Stomach (tissue), 19 donors: ENCODE measurements at places on chromosomes 16 and 17. TPM values are rescaled to one million over a fixed set of nuclear protein-coding genes. Genes with fewer than 3 reads are reported as not detected.

DNA sequence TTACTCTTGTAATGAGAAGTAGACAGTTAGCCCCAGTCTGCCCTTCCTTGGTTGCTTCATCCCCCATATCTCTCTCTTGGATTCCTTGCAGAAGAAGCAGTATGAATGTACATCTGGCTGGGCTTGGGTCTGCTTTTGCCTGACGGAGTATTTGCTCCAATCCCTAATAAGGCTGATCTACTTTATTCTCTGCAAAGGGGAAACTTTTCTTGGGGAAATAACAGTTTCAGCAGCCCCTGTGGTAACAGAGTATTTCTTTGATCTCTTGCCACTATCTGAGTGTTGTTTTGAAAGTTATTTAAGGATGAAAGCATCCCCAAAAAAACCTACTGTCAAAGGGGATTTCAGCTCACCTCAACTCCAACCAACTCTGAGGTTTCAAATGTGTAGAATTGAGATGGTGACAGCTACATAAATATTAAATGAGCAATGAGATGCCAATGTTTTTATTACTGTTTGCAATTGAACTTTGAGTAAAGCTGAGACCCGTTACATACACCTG, 168.9 kb upstream of the NOG start:
- no peak overlapping the region for H3K4me3 ChIP-seq
- H3K4me1 ChIP-seq, result no peaks in the 10 kb centered on the region
- no peak for DNase-seq
- no peaks in the 10 kb centered on the region for H3K36me3 ChIP-seq

GRCh38 chr16:29141586-29142324, 156.9 kb downstream of the LAT start:
- no peaks in the 10 kb centered on the region for H3K36me3 ChIP-seq
- H3K4me3 ChIP-seq, result no peak overlapping the region
- no peak overlapping the region for H3K27ac ChIP-seq
- H3K27me3 ChIP-seq, result no peaks in the 10 kb centered on the region

DNA sequence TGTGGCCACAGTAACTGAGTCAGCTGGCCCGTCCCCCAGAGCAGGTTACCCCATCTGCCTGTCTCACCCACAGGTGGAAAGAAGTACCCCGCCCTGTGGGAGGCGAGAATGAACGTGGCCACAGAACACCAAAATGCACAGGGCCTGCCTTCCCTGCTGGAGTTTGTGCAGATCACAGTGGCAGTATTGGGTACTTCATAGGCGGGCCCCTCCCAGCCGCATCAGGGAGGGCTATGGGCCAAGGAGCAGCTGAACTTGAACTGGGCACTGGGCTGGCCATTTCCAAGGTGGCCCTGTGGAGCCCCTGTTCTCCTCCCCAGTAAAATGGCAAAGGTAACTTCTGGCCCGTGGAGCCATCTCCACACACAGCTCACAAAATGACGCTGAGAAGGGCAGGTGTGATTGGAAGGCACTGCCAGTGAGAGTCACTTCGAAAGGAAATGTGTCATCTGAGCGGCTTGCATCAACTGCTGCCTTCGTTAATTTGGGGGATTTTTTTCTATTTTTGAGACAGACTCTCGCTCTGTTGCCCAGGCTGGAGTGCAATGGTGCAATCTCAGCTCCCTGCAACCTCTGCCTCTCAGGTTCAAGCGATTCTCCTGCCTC, 162.9 kb downstream of the ENGASE start:
- H3K4me1 ChIP-seq, result no peaks in the 10 kb centered on the region
- H3K27ac ChIP-seq, result no peak overlapping the region
- H3K36me3 ChIP-seq, result no peaks in the 10 kb centered on the region
- no peak overlapping the region for H3K4me3 ChIP-seq
- peaks cover 11% of the 10 kb centered on the region for H3K27me3 ChIP-seq
- DNase-seq, result no peak

GRCh38 chr17:64779376-64780095, 117.4 kb upstream of the SMURF2 start:
- H3K27me3 ChIP-seq, result peaks cover 11% of the 10 kb centered on the region
- peak; percentile 70 for DNase-seq
- peaks cover 54% of the 10 kb centered on the region for H3K4me1 ChIP-seq
- peak overlapping the region; percentile 61 for H3K4me3 ChIP-seq

DNA sequence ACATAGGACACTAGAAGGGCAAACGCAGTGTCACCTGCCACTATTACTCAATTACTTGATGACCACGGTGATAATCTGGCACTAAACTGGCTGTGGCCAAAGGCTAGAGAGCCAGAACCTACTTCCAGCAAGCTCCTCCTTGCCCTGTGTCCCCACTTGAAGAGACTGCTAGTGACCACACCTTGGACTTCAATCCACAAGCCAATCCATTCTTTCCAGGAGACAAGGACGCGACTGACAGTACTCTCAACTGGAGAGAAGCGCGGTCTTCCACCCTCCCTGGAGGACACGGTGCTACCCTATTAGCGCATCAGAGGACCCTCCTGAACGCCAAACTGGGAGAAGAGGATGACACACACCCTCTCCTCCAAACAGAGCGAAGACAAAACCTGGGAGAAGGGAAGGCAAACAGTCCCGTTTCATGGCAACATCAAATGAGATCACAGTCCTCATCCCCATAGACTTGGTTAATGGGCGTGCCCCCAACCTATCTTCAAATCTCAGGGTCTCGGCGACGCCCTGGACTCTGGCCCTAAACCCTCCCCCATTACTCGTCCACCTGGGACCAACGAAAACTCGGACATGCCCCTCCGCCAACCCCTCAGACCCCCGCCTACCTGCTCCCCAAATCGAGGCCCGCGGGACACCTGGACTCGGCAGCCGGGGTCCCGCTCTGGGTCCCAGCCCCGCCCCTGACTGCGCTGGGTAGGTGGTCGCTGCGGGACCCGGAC, 508 bp downstream of the FLCN start:
- no peak for DNase-seq
- no peaks in the 10 kb centered on the region for H3K27me3 ChIP-seq
- peak overlapping the region; percentile 83 for H3K4me3 ChIP-seq
- peak overlapping the region; percentile 92 for H3K27ac ChIP-seq

GRCh38 chr17:16328997-16329396, 24.3 kb downstream of the CENPV start:
- H3K4me3 ChIP-seq, result no peak overlapping the region
- no peak for DNase-seq
- H3K27me3 ChIP-seq, result no peaks in the 10 kb centered on the region
- peak overlapping the region; percentile 55 for H3K27ac ChIP-seq

GRCh38 chr17:14748036-14748710, 447.3 kb downstream of the HS3ST3B1 start:
- DNase-seq, result no peak
- H3K27ac ChIP-seq, result no peak overlapping the region
- H3K4me3 ChIP-seq, result no peak overlapping the region
- H3K4me1 ChIP-seq, result no peaks in the 10 kb centered on the region
- no peaks in the 10 kb centered on the region for H3K36me3 ChIP-seq

DNA sequence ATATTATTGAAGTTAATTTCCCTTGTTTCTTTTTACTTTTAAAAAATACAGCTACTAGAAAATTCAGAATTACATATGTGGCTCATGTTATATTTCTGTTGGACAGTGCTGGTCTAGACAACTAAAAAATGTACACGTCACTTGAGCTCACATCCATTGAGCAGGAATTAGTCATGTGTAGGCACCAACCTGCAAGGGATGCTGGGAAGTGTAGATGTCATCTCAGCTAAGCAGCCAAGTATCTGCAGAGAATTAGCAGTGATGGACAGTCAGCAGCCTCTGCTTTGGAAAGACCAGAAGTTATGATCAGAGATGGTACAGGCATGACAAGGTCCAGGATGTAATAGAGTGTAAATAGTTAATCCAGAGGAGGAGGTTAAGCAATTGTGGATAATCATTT, 87.1 kb upstream of the HS3ST2 start:
- H3K4me1 ChIP-seq, result peaks cover 23% of the 10 kb centered on the region
- no peak overlapping the region for H3K27ac ChIP-seq
- no peak for DNase-seq

DNA sequence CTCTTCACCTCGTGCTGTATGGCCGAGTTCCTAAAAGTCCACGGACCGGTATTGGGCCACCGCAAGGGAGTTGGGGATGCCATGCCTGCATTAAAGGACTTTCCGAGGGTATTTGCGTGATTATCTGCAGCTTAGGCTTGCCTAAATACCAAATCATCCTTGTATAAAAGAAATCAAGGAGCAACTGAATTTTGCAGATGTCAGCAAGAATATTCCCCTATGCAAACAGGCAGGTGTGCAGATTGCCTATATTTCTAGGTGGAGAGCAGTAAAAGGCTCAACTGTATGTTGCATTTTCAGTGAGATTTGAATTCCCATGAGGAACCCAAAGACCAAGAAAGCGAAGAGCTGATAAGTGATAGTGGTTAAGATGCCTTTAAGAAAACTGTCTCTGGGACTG, 452.3 kb downstream of the CDH11 start:
- H3K27me3 ChIP-seq, result no peaks in the 10 kb centered on the region
- DNase-seq, result no peak
- H3K4me3 ChIP-seq, result no peak overlapping the region
- no peaks in the 10 kb centered on the region for H3K36me3 ChIP-seq

- H3K4me3 ChIP-seq, result no peak overlapping the region
- peak overlapping the region; percentile 49 for H3K27ac ChIP-seq
- H3K36me3 ChIP-seq, result peaks cover 14% of the 10 kb centered on the region
- peaks cover 24% of the 10 kb centered on the region for H3K27me3 ChIP-seq
- DNase-seq, result no peak
- H3K4me1 ChIP-seq, result peaks cover 8% of the 10 kb centered on the region
Measured at GRCh38 chr17:37702598-37702997, 42.3 kb downstream of the HNF1B start.

DNA sequence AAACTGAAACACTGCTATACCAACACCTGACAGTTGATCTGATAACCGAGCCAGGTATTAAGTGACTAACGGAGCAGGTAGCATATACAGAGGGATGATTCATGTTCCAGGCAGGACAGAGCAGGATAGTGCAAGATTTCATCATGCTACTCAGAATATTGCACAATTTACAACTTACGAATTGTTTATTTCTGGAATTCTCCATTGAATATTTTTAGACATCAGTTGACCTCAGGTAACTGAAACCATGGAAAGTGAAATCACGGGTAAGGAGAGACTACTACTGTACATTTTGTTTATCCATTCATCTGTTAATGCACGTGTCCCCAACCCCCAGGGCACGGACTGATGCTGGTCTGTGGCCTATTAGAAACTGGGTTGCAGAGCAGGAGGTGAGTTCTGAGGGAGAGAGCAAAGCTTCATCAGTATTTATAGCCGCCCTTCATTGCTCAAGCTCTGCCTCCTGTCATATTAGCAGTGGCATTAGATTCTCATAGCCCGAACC, 14.5 kb upstream of the PPM1E start:
- no peaks in the 10 kb centered on the region for H3K4me1 ChIP-seq
- DNase-seq, result no peak
- no peaks in the 10 kb centered on the region for H3K27me3 ChIP-seq
- H3K27ac ChIP-seq, result no peak overlapping the region
- no peaks in the 10 kb centered on the region for H3K36me3 ChIP-seq

DNA sequence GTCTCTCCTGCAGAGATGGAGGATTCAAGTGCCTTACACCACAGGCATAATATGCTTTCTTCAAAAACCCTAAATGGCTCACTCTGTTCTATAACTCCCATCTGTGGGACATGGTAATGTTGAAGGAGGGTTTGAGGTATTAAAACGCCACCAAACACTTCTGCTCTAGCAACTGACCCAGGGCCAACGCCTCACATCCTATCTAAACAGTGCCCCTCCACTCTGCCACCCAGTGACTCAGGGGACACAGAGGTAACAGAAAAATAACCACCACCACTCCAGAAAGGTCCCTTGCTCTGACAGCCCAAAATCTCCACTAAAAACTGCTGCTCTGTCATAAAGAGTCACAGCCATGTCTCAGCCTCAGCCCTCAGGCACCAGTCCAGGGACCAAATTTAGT, 17.7 kb downstream of the NPRL3 start:
- H3K4me1 ChIP-seq, result no peaks in the 10 kb centered on the region
- no peak overlapping the region for H3K27ac ChIP-seq
- no peak for DNase-seq
- peaks cover 32% of the 10 kb centered on the region for H3K36me3 ChIP-seq

- H3K27ac ChIP-seq, result no peak overlapping the region
- H3K27me3 ChIP-seq, result no peaks in the 10 kb centered on the region
- H3K4me3 ChIP-seq, result no peak overlapping the region
- peaks cover 50% of the 10 kb centered on the region for H3K4me1 ChIP-seq
Measured at GRCh38 chr17:44976206-44976605, 8.1 kb upstream of the C1QL1 start.

DNA sequence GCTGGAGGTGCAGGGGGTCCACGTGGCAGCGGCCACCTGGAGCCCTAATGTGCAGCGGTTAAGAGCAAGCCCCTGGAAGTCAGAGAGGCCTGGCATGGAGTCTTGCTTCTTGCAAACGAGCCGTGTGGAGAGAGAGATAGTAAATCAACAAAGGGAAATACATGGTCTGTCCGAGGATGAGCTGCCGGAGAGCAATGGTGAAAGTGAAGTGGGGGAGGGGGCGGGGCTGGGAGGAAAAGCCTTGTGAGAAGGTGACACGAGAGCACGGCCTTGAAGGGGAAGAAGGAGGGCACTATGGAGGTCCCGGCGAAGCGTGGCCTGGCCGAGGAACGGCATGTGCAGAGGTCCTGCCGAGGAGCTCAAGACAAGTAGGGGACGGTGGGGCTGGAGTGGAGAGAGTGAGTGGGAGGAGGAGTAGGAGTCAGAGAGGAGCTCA, 6.0 kb upstream of the SERPINF1 start:
- H3K4me1 ChIP-seq, result peaks cover 16% of the 10 kb centered on the region
- no peak for DNase-seq
- H3K36me3 ChIP-seq, result no peaks in the 10 kb centered on the region
- H3K4me3 ChIP-seq, result no peak overlapping the region

GRCh38 chr17:36463916-36464764, 22.3 kb upstream of the ZNHIT3 start:
- no peaks in the 10 kb centered on the region for H3K4me1 ChIP-seq
- no peak overlapping the region for H3K4me3 ChIP-seq
- peaks cover 43% of the 10 kb centered on the region for H3K27me3 ChIP-seq
- no peaks in the 10 kb centered on the region for H3K36me3 ChIP-seq
- H3K27ac ChIP-seq, result no peak overlapping the region

Gene KRTAP2-2
- total RNA-seq, result not detected

Gene HSPB9
- total RNA-seq, result not detected

Gene EFCAB5
- not detected for total RNA-seq

Gene PDE6G
- total RNA-seq, result not detected

Gene REXO5
- total RNA-seq, result 5.5 TPM

Gene SPHK1
- total RNA-seq, result 3.9 TPM

Gene ATP6V0C
- total RNA-seq, result 57.8 TPM

Gene NOB1
- total RNA-seq, result 54.0 TPM

Gene CDH11
- 81.7 TPM for total RNA-seq

Gene CLEC3A
- not detected for total RNA-seq

Gene CACNG1
- total RNA-seq, result not detected
